Right lung (tissue), 10 donors: ENCODE measurements at places on chromosomes 13 and 19. TPM values are rescaled to one million over a fixed set of nuclear protein-coding genes. Genes with fewer than 3 reads are reported as not detected.

Gene CRB3
- 19.4 TPM for polyA plus RNA-seq

GRCh38 chr19:28605501-28606268, 607.3 kb downstream of the UQCRFS1 start:
- DNase-seq: no peak

Gene OR7C1
- polyA plus RNA-seq: 0.13 TPM

DNA sequence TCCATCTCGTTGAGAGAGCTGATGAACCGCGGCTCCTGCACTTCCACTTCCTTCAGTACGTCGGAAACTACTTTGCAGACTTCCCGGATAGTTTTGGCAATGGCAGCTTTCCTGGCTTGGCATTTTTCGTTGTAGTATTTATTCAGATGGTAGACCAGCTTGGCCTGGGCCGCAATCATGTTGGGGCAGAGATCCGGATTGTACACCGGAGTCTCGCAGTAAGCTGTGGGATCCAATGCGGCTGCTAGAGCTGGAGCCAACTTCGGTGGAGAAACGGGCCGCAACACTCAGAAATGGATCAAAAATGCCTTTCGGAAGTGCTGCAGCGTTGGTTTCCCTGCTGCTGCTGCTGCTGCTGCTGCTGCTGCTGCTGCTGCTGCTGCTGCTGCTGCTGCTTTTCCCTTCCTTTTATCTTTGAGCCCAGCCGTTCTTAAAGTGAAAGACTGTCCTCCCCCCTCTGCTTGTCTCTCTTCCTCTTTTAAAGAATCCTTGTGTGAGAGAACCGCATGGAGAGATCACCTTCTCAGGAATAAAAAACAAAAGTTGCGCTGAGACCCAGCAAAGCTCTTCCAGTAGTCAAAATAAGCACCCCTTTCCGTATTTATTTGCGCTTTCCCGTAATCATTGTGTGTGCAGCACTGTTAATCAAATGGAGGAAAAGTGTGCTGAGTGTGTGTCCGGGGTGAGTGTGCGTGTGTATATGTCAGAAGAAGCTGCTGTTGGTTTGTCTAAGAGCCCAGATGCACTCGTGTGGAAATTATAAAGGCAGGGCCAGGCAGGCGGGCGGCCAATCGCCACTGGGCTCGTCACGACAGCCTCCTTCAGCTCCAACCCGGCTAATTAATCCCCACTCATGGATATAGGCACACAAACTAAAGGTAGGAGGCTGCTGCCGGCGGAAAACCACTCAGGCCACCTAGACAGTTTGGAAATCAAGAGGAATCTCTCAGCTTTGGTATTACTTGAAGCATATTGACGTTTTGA, at the start of gene MAB21L1:
TSS of gene MAB21L1 (minus strand) at position 730 of the 984 bp plus-strand sequence. CDS start at position 179, 551 bp downstream.
- DNase-seq: peak; percentile 49

- DNase-seq: no peak
Measured at GRCh38 chr13:111661052-111661451, 340.6 kb downstream of the TEX29 start.

Gene GRIK5
- polyA plus RNA-seq: 3.8 TPM

DNA sequence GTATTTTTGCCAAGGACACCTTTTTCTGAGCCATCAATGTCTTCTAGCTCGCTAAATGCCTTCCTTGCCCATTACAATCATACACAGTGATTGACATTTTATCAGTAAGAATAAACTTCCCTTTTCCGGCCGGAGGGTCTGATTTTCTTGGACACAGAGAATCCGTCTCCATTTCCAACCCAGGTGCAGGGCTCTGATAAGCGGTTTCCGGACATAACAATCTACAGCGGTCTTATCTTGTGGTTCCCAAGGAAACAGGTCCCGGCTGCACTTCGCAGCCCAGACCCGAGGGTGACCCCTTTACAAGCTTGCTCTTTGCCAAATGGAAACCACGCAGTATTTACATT, 5.1 kb upstream of the ZNF77 start:
- DNase-seq: no peak

Gene ZNF844
- polyA plus RNA-seq: 24.5 TPM

DNA sequence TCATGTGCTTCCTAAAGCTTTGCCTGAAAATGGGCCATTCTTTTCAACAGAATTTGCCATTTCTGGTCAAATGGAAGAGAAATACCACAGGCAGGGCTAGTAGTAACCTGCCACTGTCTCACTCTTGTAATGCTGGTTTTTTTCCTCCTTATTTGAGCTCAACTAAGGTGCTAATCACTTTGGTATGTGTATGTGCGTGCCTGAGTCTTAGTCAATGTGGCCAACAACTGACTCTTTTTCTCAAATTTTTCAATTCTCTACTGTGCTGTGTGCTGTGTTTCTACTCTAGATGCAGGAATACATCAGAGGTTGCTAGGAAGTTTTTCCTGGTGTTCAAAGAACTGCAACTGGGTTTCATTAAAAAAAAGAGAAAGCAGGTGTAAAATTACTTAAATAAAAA, 870.2 kb downstream of the EFNB2 start:
- DNase-seq: no peak

- DNase-seq: peak; percentile 77
Measured at GRCh38 chr13:48412881-48413351, at the start of gene LPAR6. Gene LPAR6, minus strand, starts transcription at chr13:48413113. Its CDS starts 690 bp downstream, at chr13:48412423.

GRCh38 chr19:55071129-55071502, 4.6 kb upstream of the EPS8L1 start:
- DNase-seq: no peak

- DNase-seq: no peak
Measured at GRCh38 chr13:24040835-24041234, 119.7 kb upstream of the SPATA13 start.

Gene PLPPR3
- 3.0 TPM for polyA plus RNA-seq

DNA sequence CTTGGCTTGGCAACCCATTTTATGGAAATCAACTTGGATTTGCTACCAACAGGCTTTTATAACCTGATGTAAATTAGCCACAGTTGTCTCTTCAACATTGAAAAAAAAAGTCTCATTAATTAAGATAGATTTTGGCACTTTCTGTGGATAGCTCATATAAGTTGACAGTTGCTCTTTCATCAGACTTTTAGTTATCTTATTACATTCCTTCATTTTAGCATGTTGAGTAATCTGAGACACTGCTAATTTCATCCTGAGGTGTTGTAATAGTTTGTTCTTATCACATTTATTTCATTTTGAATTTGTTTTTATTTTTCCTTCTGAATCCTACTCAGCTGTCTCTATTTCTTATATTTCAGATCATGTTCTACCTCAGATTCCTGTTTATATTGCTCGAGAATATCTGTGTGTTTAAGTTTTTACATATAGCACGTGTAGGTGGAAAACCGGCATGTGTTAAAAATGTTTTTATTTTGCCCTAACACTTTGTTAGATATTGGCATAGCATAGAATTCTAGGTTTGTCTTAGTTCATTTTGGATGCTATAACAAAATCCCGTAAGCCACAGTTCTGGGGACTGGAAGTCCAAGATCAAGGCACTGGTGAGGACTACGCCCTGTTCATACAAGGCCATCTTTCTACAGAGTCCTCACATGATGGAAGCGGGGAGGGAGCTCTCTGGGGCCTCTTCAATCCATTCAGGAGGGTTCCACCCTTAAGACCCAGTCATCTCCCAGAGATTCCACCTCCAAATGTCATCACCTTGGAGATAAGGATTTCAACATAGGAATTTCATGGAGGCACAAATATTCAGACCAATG, 239.4 kb downstream of the COL4A1 start:
- DNase-seq: no peak

- DNase-seq: no peak
Measured at GRCh38 chr13:106484084-106484483, 51.4 kb downstream of the EFNB2 start.

GRCh38 chr13:43298816-43299215, 275.4 kb downstream of the DNAJC15 start:
- no peak for DNase-seq

GRCh38 chr13:74573654-74574053, 439.4 kb upstream of the KLF12 start:
- no peak for DNase-seq

GRCh38 chr19:50896591-50897190, 14.5 kb downstream of the KLK4 start:
- DNase-seq: no peak

- no peak for DNase-seq
Measured at GRCh38 chr13:43942286-43942685, 62.6 kb downstream of the LACC1 start.
